ENCODE measurements at places on chromosomes 7 and 10. TPM values are rescaled to one million over a fixed set of nuclear protein-coding genes. Genes with fewer than 3 reads are reported as not detected.
A peak's percentile ranks its signal among the peaks of the same experiment; 100 is the strongest.

TMEM236 gene
- total RNA-seq: 0.14 TPM

DNA sequence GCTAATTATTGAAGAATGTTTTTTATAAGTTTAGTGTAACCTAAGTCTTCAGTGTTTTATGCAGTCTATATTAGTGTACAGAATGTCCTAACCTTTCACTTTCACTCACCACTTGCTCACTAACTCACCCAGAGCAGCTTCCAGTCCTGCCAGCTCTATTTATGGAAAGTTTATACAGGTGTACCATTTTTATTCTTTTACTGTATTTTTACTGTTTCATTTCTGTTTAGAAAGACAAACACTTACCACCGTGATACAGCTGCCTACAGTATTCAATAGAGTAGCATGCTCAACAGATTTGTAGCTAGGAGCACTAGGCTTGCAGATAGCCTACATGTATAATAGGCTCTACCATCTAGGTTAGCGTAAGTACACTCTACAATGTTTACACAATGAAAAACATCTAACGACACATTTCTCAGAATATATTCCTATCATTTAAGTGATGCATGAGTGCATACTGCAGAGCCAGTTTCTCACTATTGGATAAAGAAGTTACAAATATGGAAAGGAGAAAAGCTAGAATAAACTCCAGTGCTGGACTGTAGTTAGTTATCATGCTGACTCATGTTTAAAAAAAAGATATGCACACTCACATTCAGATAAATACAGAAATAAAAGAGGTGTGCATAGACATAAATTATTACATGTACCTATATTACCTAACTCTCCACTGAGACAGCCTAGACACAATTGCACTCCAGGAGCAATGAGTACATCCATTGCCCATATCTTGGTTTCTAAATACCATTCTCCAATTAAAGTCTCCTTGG is 30.4 kb downstream of the STEAP1B start:
- DNase-seq: no peak

TLL2 gene
- 3.8 TPM for total RNA-seq

RSPH10B2 gene
- 0.10 TPM for total RNA-seq

WDFY4 gene
- not detected for total RNA-seq

GRCh38 chr10:35035606-35036005 is 54.5 kb downstream of the CUL2 start:
- DNase-seq: no peak

DNA sequence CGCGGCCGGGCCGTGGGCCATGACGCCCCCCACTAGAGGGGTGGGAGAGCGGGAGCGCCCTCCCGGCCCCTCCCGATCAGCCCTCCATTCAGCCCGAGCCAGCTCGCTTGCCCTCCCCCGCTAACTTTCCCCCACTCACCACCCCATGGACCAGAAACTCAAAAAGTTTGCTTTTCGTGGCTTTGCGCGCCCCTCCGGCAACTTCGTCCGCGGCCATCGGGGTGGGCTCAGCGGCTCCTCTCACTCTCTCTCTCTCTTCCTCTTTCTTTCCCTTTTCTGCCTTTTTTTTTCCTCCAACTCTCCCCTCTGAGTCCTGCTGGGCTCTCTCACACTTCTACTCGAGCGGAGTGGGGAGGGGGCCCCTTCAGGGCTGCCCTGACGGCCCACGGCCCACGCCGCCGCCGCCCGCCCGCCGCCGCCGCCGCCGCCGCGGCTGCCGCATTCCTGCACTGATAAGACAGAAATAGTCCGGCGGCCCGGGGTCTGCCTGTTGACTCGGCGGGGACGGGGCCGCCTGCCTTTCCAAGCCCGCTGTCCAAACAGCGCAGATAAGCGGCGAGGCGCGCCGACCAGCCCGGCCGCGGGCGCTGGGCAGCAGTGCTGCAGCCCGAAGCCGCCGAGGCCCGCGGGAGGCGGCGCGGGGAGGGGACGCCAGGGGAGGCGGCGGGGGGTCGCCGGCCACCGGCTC is at the start of gene SMARCD3:
Gene SMARCD3, minus strand, starts transcription at position 349 of the 688 bp plus-strand sequence. Its CDS starts 132 bp downstream, at position 217.
- peak; percentile 56 for DNase-seq
